ENCODE measurements at places on chromosomes 11 and 22. TPM values are rescaled to one million over a fixed set of nuclear protein-coding genes. Genes with fewer than 3 reads are reported as not detected.

The ARHGAP20 gene
- polyA plus RNA-seq = 5.7 TPM

The OR52H1 gene
- 0.13 TPM for polyA plus RNA-seq

The MUC2 gene
- polyA plus RNA-seq = 0.03 TPM

The GP1BB gene
- polyA plus RNA-seq = 2.9 TPM

The UCP2 gene
- 68.7 TPM for polyA plus RNA-seq

The C11orf86 gene
- not detected for polyA plus RNA-seq

The WNT7B gene
- 7.5 TPM for polyA plus RNA-seq

The BTBD18 gene
- polyA plus RNA-seq = 0.70 TPM

The TSPAN18 gene
- 44.4 TPM for polyA plus RNA-seq

The GATD1 gene
- 65.7 TPM for polyA plus RNA-seq

The CRYBB3 gene
- polyA plus RNA-seq = 0.27 TPM

The USP2 gene
- polyA plus RNA-seq = 10.4 TPM

The PIK3IP1 gene
- 10.6 TPM for polyA plus RNA-seq

The PATE4 gene
- polyA plus RNA-seq = 0.20 TPM

The ZP1 gene
- 0.30 TPM for polyA plus RNA-seq

The ESAM gene
- 55.2 TPM for polyA plus RNA-seq

The VSIG2 gene
- polyA plus RNA-seq = 8.5 TPM

The ZC3H12C gene
- polyA plus RNA-seq = 8.8 TPM

The CDC42EP1 gene
- 30.8 TPM for polyA plus RNA-seq

The OR51B5 gene
- 0.20 TPM for polyA plus RNA-seq

The FBLN1 gene
- polyA plus RNA-seq = 98.3 TPM

The OSBP gene
- polyA plus RNA-seq = 61.6 TPM

The TSSK2 gene
- not detected for polyA plus RNA-seq

The PNPLA5 gene
- polyA plus RNA-seq = 0.10 TPM

The MYOD1 gene
- not detected for polyA plus RNA-seq

The OR51E2 gene
- 1.3 TPM for polyA plus RNA-seq

The MPST gene
- 43.0 TPM for polyA plus RNA-seq

The APOA4 gene
- polyA plus RNA-seq = not detected

The ANKK1 gene
- 0.60 TPM for polyA plus RNA-seq

The CHRM1 gene
- not detected for polyA plus RNA-seq

The TMEM191B gene
- polyA plus RNA-seq = 0.50 TPM

The OR56A1 gene
- polyA plus RNA-seq = not detected
